ENCODE measurements at places on chromosomes 7 and 10. TPM values are rescaled to one million over a fixed set of nuclear protein-coding genes. Genes with fewer than 3 reads are reported as not detected.

DNA sequence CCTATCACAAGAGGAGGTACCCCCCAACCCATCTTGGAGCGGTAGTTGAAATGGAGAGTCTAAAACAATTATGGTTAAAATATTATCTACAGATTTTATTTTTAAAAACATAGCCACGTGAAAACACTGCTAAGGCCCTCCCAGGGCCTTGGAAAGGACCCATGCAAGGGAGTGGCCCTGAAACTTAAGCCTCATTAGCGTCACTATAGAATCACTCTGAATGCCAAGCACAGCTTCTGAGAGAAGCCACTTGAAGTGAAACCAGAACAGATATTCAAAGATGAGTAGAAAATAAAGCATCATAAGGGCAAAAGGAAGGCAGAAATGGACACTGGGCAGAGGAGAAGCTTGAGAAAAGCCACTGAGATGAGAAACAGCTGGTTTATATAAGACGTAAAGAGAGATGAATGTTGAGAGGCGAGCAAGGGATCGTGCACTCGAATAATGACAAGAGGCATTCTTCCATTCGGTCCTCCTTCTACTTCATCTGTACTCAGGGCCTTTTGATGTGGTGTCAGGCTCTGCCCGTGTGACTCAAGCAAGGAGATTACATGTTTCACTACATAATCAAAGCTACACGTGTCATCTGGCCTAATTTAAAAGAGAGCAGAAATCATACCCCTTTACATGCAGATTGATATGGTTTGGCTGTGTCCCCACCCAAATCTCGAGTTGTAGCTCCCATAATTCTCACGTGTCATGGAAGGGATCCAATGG, 33.4 kb upstream of the SLC39A12 start:
- no peak overlapping the region for H3K27ac ChIP-seq
- no peak overlapping the region for H3K4me3 ChIP-seq
- DNase-seq, result no peak
- H3K4me1 ChIP-seq, result no peaks in the 10 kb centered on the region

GRCh38 chr7:43905209-43905946, 1.0 kb downstream of the URGCP start:
- no peaks in the 10 kb centered on the region for H3K36me3 ChIP-seq
- peak; percentile 13 for DNase-seq
- H3K4me3 ChIP-seq, result peak overlapping the region; percentile 80
- H3K27me3 ChIP-seq, result no peaks in the 10 kb centered on the region
- H3K4me1 ChIP-seq, result peaks cover 24% of the 10 kb centered on the region

GRCh38 chr10:116260599-116260998, 12.4 kb downstream of the GFRA1 start:
- H3K27me3 ChIP-seq, result peaks cover 56% of the 10 kb centered on the region
- H3K4me3 ChIP-seq, result no peak overlapping the region
- no peaks in the 10 kb centered on the region for H3K36me3 ChIP-seq
- no peaks in the 10 kb centered on the region for H3K4me1 ChIP-seq
- no peak overlapping the region for H3K27ac ChIP-seq

DNA sequence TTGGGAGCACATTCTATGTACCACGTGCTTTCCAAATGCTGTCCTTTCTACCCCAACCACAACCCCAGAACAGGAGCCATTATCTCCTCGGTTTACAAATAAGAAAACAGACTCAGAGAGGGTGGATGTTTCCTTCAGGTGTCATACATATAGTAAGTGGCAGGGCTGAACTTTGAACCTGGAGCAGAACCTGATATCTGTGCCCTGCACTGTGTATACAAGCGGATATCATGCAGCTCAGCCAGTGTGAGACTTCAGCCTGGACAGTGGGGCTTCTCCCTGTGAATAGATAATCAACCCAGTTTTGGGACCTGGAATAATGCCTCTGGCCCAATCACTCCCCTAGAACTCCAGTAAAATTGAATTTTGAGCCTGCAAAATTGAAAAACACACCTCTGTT, 341.1 kb downstream of the GRID1 start:
- no peak for DNase-seq
- H3K36me3 ChIP-seq, result no peaks in the 10 kb centered on the region
- H3K27ac ChIP-seq, result no peak overlapping the region
- no peaks in the 10 kb centered on the region for H3K4me1 ChIP-seq
- no peak overlapping the region for H3K4me3 ChIP-seq
- H3K27me3 ChIP-seq, result no peaks in the 10 kb centered on the region

GRCh38 chr10:30229536-30229935, 119.5 kb downstream of the MTPAP start:
- H3K27ac ChIP-seq, result no peak overlapping the region
- H3K27me3 ChIP-seq, result no peaks in the 10 kb centered on the region
- no peaks in the 10 kb centered on the region for H3K36me3 ChIP-seq
- DNase-seq, result no peak

DNA sequence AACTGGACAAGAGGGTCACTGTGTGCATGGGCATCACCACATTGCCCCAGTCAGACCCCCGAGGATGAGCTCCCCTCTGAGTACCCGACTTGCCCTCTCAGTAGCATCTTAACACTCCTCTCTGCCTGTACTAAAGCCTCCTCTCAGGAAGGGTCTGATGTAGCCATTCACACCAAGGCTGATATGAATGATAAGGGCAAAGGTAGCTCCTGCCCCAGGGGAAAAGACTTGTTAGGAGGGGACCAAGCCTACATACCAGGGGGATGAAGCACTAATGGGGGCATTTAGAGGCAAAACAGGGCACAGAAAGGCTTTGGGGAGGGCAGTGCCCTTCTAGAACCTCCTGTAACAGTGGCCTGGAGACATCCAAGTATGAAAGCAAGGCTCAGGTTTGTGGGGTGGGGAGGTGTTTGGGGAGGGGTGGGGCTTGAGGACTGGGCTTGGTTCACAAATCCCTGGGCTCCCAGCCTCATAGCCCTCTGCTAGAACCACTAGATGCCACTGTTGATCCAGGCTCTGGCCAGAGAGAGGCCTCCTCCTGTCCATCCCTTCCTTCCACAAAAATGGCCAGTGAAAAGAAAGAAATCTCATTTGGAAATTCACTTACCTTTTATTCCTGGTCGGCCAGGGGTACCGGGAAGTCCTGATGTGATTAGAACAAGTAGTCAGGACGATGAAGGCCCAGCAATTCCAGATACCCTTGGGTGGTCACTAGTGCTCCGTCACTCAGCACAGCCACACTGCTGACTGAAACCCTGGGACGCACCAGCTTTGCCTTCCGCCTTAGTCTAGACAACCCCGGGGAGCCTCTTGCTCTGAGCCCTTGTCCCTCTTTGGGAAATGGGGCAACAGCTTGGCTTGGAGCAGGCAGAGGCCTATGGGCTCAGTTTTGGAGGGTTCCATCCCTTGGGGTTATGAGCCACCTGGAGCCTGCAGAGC, 40.3 kb downstream of the COL17A1 start:
- H3K4me1 ChIP-seq, result peaks cover 15% of the 10 kb centered on the region
- no peak overlapping the region for H3K4me3 ChIP-seq
- DNase-seq, result peak; percentile 74
- H3K27me3 ChIP-seq, result no peaks in the 10 kb centered on the region
- no peaks in the 10 kb centered on the region for H3K36me3 ChIP-seq

LLCFC1 gene
- total RNA-seq, result not detected
